ENCODE measurements at places on chromosomes 1 and 21.

DNA sequence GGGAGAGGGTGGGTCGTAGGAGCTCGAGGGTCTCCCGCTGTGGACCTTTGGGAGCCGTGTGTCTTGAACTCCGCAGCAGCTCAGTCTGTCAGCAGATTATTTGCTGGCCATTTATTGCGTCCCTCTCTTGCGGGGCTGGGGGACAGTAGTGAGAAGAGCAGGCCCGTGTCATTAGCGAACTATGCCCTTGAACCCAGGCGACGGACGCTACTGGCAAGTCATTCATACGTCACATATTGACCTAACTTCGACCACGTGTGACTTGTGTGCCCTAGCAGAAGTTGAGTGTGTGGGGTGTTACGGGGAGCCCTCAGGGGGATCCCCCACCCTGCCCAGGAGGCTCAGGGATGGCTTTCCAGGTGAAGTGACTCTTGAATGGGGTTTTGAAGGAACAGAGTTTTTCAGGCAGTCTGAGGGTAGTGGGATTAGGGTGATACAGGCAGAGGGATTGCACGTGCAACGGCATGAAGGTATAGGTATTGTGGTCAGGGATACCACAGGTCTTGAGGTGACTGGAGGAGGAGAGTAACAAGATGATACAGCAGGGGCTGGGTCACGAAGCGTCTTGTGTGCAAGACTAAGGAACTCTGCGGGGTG is 13.0 kb downstream of the RCC1 start:
- DNase-seq = no peak

GRCh38 chr1:36517011-36517771 is 34.5 kb upstream of the CSF3R start:
- no peak for DNase-seq

GRCh38 chr1:67441183-67441582 is 11.0 kb upstream of the SERBP1 start:
- DNase-seq = peak; percentile 14

DNA sequence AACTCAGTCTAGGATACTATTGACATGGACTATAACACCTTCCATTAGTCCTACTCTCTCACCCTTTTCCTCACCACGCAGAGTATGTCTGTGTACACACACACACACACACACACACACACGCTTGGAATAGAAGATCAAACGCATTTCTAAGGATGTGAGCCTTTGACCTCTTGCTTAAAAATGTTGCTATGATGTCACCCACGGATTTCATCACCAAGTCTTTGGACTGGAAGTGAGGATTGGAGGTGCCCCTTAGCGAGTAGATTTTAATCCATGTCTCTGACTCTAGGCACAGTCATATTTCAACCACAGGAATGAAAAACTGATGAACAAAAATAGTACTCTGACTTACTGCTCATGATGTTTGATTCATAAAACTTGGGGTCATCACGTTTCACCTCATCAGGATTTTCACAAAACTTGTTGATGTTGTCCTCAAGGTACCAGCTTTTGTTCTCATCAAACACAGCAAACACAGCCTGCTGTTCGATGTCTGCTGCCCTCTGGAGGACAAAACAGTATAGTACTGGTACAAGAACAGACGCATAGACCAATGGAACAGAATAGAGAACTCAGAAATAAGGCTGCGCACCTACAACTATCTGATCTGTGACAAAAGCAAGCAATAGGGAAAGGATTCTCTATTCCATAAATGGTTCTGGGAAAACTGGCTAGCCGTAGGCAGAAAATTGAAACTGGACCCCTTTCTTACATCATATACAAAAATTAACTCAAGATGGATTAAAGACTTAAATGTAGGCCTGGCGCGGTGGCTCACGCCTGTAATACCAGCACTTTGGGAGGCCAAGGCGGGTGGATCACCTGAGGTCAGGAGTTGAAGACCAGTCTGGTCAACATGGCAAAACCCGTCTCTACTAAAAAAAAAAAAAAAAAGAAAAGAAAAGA is 39.9 kb downstream of the F5 start:
- DNase-seq = peak; percentile 47

- no peak for DNase-seq
Observed at GRCh38 chr1:37233606-37234005, 199.3 kb upstream of the GRIK3 start.

- DNase-seq = no peak
Observed at GRCh38 chr1:160552425-160552824, 26.9 kb downstream of the CD84 start.

GRCh38 chr1:183913567-183913993 is 108.7 kb downstream of the RGL1 start:
- DNase-seq = no peak

- no peak for DNase-seq
Observed at GRCh38 chr1:219220945-219221344, 47.3 kb downstream of the LYPLAL1 start.

GRCh38 chr1:80666073-80666472 is 1134.7 kb upstream of the ADGRL2 start:
- no peak for DNase-seq

- peak; percentile 38 for DNase-seq
Observed at GRCh38 chr1:84862810-84863251, 30.2 kb downstream of the LPAR3 start.

DNA sequence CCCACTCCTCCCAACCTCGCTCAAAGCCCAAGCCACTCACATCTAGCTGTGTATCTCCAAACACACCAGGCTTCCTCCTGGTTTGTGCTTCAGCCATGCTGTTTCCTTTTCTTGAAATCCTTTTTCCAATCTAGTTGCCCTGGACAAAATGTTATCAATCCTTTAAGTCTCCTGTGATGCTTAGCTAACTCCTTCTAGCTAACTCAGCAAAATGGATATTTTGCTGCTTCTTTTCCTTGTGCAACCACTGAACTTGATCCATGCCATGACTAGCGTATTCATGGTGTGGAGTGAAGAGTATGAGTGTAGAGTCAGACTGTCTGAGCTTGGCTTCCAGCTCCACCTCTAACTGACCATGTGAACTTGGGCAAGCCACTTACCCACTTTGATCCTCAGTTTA is 33.9 kb upstream of the FAM78B start:
- DNase-seq = no peak

DNA sequence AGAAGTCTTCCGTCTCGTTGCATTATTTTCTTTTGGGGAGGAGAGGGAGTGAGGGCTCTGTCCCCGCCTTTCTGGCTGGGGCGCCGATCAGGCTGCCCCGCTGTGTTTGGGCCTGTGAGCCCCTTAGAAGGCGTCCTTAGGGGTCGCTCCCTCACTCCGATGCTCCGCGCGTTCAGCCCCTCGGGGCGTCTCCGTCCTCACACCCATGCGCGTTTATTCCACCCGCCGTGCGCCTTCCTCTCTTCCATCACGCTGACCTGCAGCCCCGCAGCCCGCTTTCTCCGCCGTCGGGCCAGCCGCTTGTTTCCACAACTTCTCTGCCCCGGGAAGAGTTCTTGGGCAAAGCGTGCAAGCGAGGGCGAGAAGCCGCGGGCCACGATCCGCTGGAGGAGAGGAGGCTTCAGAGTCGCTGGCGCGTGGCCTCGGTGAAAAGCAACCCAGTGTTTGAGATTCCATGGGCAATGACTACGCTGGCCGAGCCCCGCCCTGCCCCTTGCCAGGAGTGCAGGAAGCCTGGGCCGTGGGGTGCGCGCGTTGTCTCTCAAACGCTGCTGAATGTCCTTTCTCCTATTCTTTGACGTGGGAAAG is 27.7 kb downstream of the TRIM11 start:
- no peak for DNase-seq

DNA sequence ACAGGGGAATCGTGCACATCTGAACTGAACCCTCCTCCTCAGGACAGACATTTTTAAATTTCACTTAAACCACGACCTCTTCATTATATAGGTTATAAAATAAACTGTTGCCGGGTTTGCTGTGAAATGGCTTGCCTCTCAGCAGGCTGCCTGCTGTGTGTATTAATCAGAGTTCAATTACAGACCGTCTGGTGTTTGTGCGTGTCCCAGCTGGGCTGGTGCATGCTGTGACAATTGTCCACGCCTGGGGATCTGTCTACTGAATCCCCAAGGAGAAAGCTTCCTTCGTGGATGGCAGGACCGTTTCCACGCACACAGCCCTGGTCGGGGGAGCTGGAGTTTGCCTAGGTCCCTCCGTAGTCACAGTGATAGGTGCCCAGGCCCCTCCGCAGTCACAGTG is 13.4 kb upstream of the AGPAT3 start:
- no peak for DNase-seq

GRCh38 chr1:26752519-26752918 is 35.2 kb upstream of the PIGV start:
- no peak for DNase-seq

- DNase-seq = no peak
Observed at GRCh38 chr1:53420341-53420740, 38.9 kb upstream of the DMRTB1 start.

GRCh38 chr1:240803151-240803550 is 191.2 kb upstream of the GREM2 start:
- DNase-seq = no peak

DNA sequence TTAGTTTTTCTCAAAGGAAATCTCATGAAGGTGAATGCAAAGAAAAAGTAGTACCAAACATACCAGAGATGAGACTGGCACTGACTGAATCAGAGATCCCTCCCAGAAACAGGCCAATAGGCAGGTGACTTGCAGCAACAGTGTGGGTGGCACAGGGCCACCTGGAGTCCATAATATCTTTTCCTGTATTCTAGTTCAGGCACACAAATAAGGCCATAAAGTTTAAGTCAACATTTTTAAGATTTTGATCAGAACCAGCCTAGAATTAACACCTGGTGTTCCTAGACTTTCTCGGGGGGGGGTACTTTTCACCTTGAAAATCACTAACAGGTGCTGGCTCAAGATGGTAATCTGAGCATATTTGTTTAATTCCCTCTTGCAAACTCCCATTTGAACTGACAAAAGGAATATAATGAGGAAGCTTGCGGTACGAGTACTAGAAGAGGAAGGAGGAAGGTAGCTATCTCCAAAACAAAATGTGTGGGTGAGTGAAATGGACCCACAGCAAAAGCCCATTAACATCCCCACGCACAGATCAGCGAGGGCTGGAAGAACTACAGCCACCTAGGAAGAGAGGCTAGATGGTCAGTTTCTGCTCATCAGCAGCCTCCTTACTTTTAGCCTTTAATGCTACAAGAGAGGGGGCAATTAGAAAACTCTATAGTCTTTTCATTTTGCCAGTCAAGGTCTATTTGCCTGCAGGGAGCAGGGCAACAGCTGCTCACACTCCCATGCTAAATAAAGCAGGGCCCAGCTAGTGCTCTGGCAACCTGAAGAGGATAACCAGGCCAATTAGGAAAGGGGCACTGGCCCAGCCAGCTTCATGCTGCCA is 18.9 kb downstream of the SDE2 start:
- no peak for DNase-seq

DNA sequence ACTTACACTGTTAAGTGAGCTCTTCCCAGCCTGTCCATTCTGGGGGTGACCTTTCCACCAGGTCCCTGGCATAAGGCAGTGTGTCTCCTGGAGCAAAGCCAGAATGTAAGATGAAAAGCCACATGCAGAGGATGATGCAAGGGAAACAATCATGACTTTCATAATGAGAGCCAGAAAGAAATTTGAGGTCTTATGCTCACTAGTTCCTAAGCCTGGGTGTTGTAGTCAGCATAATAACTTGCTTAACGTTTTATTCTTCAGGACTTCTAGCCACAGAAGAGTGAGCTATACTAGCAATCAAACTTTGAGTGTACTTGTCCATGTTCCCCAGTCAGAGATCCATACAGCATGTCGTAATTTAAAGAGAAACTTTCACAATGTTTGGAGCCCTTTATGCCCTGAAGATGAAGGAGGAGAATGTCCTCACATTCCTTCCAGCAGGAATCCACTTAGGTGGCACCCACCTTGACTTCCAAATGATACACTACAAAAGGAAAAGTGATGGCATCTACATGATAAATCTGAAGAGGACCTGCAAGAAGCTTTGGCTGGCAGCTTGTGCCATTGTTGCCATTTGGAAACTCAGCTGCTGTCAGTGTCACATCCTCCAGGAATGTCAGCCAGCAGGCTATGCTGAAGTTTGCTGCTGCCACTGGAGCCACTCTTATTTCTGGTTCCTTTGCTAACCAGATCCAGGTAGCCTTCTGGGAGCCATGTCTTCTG is 60.5 kb upstream of the FOXD3 start:
- DNase-seq = no peak

DNA sequence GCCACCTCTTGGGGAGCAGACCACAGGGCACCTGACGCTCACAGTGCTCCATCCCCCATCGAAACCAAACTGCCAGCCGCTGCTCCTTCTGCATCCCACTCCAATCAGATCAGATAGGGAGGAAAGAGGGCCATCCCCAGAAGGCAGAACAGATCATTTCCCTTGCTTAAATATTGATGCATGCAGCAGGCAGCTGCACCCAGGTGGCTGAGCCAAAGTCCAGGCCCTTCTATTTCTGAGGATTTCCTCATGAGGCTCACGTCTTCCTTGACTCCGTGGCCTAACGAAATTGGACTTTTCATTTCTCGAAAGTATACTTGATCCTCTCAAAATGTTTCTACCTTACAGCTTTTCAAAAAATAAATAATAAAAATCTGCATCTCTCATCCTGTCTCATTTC is 239.2 kb downstream of the ATG4C start:
- no peak for DNase-seq

- DNase-seq = no peak
Observed at GRCh38 chr1:10625554-10625953, 150.8 kb downstream of the PEX14 start.

- no peak for DNase-seq
Observed at GRCh38 chr1:194298007-194298598, 1111.7 kb upstream of the B3GALT2 start.

- no peak for DNase-seq
Observed at GRCh38 chr1:54497338-54497737, 50.7 kb upstream of the ACOT11 start.

All from activated T-cell treated with anti-CD3 and anti-CD28 coated beads for 4 hours (primary cell).